NCI-H1105 treated with DMSO at 0.1 percent for 48 hours (cell line): ENCODE measurements at places on chromosomes 12 and 14.

DNA sequence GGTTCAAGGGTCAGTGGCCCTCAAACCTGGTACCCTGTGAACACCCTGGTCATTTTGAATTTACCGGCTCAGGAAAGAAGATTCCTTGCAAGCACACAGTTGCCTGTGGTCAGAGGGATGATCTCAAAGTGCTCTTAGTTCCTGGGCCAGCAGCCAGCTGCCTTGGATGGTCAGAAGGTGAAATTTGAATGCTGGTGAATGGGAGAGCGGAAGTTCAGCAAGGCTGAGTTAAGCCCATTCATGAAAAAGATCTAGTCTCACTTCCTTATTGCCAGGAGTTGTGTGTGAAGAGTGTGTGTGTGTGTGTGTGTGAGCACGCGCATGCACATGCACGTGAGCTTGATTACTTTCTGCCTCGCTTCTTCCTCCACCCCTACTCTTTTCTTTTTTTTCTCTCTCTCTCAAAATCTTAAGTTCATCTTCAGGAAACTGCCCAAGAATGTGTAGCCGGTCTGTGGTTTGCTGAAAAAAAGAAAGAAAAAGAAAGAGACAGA lies 155.5 kb upstream of the CCND2 start:
- no peak for DNase-seq

DNA sequence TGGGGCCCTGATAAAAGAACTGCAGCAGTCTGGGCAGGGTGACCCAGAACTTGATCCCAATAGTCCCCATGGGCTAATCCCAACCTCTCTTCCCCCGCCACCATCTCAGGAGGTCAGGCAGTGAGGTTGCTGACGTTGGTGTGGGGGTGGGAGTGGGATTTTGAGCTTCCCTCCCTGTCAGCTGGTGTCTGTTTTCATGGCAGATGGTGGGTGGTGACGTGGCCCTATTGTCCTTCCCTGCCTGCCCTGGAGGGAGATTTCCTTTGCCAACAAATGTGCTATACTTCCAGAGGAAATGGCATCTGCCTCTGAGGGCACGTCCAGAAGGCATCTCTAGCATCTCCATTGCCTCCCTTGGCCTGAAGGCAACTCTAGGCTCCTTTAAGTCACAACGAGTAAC lies 37.7 kb downstream of the NEUROD4 start:
- DNase-seq: no peak

- peak; percentile 81 for DNase-seq
Observed at GRCh38 chr14:39988939-39989338, 556.7 kb upstream of the FBXO33 start.

- peak; percentile 4 for DNase-seq
Observed at GRCh38 chr12:123151457-123152454, 866 bp upstream of the PITPNM2 start.

DNA sequence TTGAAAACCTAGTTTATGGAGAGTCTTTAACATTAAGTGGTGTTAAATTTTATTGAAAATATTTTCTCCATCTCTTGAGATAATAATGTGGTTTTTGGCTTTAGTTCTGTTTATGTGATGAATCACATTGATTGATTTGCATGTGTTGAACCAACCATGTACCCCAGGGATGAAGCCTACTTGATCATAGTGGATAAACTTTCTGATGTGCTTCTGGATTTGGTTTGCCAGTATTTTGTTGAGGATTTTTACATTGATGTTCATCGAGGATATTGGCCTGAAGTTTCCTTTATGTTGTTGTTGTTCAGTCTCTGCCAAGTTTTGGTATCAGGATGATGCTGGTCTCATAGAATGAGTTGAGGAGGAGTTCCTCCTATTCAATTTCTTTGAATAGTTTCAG lies 222.6 kb downstream of the ADAMTS20 start:
- no peak for DNase-seq

DNA sequence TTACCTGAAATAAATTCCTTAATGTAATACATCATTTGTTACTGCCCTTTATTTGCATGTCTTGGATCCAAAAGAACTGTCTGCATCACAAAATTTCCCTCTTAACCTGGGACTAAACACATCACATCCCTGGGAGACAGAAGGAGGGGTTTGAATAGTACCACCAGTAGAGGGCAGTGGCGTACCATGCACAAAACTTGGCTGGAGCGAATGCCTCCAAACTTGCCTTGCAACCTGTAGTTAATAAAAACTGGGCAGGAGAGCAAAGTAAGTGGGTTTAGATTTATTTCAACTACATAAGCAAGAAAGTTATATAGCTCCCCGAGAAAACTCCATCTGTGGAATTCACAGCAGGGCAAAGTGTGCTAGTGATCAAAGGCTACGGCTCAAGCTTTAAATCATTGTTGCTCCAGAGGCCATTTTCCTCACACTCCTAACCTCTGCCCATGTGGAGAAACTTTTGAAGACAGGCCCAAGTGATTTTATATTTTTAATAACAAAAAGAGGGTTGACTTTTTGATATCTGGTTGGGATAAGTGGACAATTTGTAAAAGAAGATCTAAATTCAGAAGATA lies 1176.7 kb upstream of the SEL1L start:
- DNase-seq: no peak

DNA sequence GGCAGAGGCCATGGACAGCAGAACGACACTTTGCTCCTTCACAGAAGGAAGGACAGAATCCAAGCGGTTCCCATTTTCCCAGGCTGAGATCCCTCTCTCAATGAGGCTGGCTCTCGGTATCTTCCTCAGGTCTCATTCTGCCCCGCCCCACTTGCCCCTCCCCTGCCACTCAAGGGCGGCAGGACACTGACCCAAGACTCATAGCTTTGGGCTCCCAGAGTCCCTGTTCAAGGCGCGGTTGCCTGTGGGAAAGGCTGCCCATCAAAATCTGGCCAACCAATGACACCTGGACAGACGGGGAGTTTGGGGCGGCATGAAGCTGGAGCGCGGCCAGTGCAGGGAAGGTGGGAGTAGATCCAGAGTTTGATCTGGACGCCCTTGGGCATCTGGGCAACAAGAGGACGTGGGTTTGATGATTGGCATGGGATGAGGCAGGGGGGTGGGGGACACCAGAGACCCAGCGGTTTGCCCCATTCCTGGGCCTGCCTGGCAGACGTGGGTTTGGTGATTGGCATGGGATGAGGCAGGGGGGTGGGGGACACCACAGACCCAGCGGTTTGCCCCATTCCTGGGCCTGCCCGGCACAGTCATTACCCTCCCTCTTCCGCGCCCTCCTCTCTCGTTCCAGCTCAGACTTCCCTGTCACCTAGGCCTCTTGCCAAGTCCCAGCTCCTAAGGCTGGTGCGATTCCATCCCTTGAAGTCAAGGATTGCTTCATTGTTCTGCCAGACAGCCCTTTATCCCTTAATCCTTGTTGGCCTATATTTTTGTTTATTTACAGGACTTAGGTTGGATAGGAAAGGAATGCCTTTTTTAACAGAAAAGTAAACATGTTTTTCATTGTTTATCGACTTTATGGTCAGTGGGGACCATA lies 92.1 kb downstream of the NINJ2 start:
- DNase-seq: no peak

GRCh38 chr12:68368327-68368726 lies 36.2 kb upstream of the MDM1 start:
- DNase-seq: no peak

DNA sequence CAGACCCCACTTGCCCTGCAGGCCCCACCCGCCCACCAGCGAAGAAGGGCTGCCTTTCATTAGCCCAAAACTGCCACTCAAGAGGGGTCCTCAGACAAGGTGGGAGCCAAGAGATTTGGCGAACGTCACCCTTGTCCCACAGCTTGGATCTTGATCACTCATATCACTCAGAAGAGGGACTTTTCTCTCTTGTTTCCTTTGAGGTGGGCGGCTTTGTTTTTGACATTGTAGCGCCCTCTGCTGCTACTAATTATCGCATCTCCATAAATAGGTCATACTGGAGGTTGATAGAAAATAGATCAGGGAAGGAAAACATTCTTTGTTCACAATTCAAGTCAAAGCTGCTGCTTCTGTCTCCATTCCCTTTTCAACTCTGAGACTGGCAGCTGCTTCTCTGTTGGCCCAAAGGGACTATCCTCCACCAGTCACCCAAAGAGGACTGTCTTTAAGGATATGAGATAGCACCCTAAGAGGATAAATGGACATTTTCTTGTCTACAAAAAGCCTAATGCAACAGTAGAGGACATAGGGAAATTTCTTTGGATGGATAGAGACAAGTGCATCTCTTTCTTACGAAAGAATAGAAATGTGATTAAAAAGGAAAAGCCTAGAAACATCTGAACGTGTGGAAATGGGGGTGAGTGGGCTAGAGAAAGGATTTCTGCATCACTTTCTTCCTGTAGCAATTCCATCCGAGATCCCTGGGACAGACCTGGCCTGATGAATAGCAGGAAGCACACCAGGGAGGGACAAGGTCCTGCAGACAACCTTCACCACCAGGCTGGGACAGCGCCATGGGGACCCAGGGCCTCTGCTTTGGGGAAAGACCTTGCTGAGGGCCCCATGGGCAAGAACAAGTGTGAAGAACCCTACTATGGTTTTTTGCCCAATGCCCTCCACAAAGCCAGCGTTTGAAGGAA lies 115.8 kb downstream of the DAD1 start:
- peak; percentile 52 for DNase-seq

DNA sequence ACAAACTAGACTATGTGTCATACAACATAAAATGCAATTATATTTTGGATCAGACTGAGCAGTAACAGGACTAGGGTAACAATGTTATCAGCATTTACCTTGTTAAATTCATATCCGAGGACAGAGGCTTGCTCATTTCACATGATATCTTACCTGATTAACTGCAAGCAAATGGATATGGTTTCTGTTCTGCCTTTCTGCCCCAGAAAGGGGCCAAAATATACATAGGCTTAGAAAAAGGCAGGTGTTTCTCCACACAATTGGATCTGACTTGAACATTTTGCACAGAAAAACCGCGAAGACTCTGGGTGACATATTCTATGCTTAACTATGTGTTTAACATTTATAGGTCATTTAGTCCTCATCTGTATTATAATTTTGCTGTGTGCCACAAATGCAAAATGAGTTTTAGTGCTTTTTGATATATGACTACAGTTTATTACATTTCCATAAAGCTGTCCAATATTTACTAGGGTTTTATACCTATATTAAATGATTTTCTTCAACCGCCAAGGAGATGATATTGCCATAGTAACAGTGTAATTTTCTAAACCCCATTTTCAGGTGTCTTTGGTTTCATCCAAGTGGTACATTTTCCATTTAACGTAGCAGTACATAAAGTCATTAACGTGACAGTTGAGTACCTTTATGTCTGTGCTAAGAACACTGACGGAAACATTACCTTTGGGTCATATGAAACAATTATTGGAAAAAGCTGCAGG lies 249.3 kb upstream of the KRR1 start:
- DNase-seq: no peak

GRCh38 chr14:72463291-72463866 lies 430.5 kb downstream of the DPF3 start:
- DNase-seq: no peak
